ENCODE measurements at places on chromosomes 4 and X.

GRCh38 chrX:153635788-153636668 lies 11.0 kb upstream of the DUSP9 start:
- no peak for DNase-seq
- no peaks in the 10 kb centered on the region for H3K27me3 ChIP-seq
- H3K4me1 ChIP-seq, result no peaks in the 10 kb centered on the region
- H3K36me3 ChIP-seq, result no peaks in the 10 kb centered on the region
- no peak overlapping the region for H3K27ac ChIP-seq

DNA sequence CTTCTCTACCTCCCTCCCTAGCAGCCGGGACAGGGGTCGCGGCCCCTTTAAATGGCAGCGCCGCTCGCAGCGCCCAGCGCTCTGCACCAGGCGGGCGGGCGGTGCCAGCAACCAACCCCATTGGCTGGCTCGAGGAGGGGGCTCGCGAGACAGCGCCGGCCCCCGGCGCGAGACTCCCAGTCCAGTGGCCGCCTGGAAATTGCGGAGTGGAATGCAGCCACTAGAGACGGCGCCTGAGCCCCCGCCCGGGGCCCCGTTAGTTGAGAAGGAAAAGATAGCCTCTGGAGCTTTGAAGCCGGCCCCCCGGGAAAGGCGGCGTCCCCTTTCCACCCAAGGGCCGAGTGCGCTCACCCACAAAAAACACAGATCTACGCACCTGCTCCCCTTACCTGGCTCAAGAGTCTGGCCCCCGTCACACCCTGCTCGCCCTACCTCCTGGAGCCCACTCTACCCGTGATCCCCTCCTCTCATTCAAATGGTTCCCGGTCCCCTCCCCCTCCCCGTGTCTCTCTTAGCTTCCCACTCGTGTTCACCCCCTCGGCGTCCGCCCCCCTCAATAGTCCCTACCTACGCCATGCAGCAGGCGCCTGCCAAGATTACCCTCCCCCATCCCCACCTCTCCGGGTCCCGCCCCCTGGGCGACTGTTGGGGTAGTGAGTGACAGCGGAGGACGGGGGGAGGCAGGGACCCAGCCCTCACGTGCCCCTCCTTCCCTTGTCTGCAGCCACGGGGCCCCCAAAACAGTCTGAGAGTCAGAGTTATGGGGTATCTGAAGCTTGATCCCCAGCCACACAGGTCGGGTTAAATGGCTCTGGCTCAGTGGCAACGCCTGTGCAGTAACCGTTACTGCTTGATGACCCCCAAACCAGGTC lies at the start of gene ZMYM3:
TSS of gene ZMYM3 (minus strand) at position 49 of the 872 bp plus-strand sequence. CDS start 885 bp downstream, outside the sequence.
- DNase-seq, result no peak
- H3K36me3 ChIP-seq, result no peaks in the 10 kb centered on the region
- peaks cover 16% of the 10 kb centered on the region for H3K4me1 ChIP-seq
- peak within 1 kb of the TSS; percentile 84 for H3K27ac ChIP-seq
- H3K4me3 ChIP-seq, result peak within 1 kb of the TSS; percentile 56

DNA sequence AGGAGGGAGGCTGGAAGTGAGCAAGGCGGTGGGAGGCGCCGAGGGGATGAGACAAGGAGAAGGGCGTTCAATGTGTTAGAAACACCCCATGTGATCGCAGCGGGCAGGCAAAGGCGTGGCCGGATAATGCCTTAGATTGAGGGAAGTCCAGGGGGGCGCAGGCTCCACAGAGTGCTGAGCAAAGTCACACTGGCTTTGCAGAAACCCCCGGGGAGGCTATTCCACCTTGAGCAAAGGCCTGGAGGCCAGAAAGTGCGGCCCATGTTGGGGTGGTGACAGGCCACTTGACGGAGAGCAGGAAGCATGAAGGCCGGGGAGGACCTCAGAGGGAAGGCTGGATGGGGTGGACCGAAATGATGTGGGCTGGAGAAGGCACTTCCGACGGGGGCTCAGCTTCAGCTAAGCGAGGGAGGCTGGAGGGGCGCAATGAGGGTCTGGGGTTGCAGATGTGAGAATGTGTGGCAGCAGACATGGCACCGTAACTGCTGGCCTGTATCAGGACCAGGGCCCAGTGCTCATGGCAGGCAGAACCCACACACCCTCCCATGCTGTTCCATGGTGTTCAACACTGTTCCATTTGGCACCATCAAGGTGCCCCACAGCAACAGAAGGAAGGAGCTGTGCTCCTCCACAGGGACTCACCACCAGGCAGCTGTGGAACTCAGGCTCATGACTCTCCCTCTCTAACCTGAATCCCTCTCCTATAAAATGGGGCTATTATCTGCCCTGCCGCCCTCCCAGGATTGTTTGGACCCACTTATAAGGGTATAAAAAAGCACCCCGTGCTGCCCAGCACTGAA lies 50.3 kb downstream of the HMX1 start:
- no peak overlapping the region for H3K4me3 ChIP-seq
- H3K36me3 ChIP-seq, result no peaks in the 10 kb centered on the region
- H3K27me3 ChIP-seq, result no peaks in the 10 kb centered on the region
- H3K4me1 ChIP-seq, result no peaks in the 10 kb centered on the region
- no peak overlapping the region for H3K27ac ChIP-seq

DNA sequence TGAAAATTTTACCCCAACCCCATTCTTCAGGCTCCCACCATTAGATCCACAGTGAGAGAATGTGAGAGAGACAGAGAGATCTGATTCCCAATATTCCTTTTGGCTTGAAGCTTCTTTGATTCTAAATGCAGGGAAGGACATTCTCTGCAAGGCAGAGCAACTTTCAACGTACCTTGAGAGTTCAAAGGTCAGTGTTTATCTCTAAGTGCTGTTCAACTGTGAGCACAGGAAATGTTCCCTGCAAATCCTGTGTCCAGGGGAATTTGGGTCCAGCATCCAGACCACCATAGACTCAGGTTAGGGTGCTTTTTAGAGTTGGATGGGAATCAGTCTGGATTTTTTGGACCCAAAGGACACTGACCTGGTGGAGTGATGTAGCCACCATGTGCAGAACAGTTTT lies 97.4 kb downstream of the NHS start:
- no peak overlapping the region for H3K27ac ChIP-seq
- no peaks in the 10 kb centered on the region for H3K27me3 ChIP-seq
- H3K4me1 ChIP-seq, result no peaks in the 10 kb centered on the region
- H3K4me3 ChIP-seq, result no peak overlapping the region
